ENCODE measurements at places on chromosomes 4 and X.

- DNase-seq = no peak
These were observed 248.5 kb downstream of the TENM3 start for GRCh38 chr4:182491719-182492118.

DNA sequence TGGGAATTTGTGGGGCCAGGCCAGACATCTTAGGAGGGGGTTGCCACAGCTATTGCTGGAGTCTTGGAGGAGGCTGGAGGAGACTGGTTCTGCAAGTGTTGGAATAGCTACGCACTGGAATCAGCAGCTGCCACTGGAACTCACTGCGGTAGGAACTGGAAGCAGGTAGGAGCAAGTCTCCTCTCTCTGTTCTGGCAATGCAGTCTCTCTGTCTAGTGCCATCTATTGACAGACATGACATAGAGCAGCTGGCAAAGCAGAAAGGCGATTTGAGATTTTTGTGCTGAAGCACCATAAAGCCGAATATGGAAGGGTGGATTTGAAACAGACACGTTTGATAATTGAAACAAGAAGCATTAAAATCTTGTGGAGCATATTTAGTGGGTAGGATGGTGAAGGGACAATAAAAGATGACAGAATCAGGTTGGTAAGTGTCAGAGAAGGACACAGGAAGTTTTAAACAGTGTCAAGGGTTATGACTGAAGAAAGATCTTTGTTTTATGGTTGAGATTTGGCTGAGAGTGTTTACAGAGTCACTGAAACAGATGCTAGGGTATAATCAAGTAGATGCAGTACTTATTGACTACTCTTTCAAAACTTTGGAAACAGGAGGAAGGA lies 23.5 kb upstream of the SYNPO2 start:
- peak; percentile 26 for DNase-seq

- no peak for DNase-seq
These were observed 113.5 kb upstream of the BEND4 start for GRCh38 chr4:42265782-42266602.

GRCh38 chr4:142705820-142706219 lies 140.3 kb downstream of the INPP4B start:
- DNase-seq = no peak

DNA sequence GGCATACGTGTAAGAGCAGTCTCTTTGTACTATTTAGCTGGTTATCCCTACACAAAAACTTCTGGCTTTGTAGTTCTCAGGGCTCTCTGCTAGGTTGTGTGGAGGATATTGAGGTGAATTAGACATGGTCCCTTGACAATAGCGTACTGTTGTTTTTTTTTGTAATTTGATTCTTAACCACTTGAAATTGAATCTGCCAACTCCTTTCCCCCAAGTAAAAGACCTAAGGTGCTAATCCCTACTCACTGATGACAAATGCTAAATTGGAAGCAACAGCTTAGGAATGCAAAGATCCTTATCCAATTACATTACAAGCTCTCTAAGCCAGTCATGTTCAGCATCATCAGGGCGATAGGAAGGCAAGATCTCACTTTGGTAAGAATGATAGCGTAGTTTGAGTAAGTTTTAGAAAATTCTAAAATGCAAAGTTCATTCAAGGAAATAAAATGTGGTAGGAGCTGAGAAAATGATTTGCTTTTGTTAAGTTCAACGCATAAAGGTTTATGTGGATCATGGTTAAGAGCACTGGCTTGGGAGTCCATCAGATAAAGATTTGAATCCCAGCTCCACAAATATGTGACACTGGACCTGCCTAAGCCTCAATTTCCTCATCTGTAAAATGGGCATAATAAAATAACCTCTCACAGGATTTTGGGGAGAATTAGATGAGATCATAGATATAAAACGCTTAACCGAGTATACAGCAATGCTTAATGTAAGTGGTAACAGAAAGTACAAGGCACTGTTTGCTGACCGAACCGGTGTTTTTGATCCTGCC lies 39.3 kb downstream of the DOCK11 start:
- no peak for DNase-seq

- no peak for DNase-seq
These were observed 84.1 kb upstream of the CT45A1 start for GRCh38 chrX:135629342-135629741.

DNA sequence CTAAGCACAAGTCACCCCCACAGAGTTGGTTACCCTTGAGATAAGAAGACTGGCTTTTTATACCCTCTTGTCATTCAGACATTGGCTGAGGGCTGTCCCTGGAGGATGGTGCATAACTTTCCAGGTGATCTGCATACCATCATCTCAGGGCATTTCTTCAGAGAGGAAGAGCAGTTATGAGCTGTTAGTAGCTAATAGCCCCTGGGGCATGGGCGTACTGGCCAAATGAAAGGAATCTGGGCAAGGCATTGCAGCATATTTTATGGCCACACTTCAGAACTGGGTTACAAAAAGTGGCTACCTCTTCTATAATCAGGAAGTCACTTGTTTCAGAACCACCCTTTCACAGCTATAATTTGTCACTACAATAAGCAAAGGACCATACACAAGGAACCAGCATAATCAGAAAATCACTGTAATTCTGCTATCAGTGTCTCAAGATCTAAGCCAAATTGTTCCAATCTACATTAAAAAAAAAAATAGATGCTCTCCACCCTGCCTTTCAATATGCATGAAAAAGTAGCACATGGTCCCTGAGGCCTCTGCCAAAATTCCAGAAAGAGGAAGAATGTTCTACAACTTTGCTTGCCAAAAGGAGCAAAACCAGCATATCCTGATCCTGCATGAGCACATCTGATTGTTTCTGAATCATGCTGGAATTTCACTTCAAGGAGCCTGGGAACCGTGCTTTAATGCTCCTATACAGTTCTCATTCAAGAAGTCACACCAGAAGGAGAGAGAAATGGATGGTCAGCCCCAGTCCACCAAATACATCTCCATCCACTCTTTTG lies 92.0 kb downstream of the TMEM144 start:
- no peak for DNase-seq

DNA sequence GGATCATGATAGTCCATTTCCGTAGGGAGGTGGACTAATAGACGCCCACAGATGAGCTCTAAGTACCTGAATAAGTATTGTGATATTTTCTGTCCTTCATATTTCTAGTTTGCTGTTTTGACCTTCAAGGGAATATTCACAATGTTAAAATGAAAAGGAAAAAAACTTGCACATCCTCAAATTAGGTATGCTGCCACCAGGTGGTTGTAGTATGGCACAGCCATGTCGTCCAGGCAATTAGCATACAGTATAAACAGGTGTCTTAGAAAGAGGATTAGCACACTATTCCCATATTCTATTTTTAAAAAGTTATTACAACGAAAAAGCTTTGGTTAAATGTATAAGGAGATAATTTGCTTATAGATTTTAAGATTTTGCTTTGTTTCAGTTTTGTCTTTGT lies 802.0 kb downstream of the RPA4 start:
- peak; percentile 11 for DNase-seq

DNA sequence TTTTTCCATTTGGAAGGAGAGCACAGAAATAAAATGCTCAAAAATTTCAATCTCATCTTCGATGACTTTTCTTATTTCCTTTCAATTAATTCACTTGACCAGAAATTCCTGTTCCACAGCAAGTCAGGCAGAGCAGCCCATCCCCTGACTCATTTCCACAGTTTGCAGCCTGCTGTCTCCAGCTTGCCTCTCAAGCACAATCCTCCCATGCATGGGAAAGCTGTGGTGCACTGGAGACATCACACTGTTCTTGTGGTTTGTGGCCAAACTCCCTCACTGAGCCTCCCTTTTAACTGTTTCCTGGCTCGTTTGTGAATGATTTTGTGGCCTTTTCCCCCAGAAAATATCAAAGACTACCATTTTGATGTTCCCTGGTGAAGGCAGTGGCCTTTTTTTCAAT lies 114.0 kb upstream of the ENPEP start:
- DNase-seq = no peak

DNA sequence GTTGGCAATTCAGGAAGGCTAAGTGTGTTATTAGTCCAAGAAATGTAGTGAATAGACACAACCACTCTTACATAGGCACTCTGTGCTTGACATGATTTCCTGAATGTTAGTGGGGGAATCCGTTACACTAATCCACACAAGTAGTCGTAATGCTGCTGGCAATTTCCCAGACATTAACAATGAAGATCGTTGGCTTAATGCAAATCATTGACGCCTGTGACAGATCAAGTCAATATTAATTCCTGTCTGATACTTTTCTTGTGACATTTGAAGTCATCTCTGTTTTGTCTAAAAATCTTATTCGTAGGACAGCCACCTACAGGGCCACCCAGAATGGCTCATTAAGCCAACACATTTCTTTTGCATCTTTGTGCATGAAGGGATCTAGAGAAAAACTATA lies 939.1 kb upstream of the FTHL17 start:
- no peak for DNase-seq

DNA sequence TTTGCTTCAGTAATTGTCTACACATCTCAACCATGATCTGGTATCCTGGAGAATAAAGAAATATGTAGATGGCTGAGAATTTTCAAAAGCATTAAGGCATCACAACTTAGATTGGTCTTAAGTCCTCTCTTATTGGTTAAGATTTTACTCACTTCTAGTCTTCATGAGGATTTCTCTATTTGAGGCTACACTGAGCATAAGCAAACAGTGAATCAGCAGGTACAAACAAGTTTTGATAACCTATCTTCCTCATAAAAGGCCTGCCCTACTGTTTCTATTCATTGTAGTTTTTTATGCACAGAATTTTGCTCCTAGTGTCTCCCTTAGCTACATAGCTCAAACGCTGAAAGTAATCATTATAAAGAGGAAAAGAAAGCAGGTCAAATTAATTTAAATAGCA lies 460.7 kb upstream of the RPS6KA3 start:
- DNase-seq = no peak

DNA sequence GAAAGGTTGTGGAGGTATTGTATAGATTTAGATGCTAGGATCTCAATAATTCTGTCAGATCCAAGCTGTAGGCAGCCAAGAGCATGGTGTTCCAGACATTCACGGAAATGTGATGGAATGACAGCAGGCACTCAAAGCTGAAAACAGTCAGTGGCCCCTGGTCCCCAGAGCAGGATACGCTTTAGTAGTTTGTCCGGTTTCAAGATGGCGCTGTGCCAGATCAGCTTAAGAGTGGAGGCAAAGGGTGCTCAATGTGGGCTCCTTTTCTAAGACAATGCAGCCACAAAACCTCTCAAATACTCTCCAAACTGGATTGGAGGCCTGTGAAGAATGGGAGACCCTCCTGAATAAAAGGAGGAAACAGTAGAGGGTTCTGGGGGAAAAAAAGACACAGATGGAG lies 291.2 kb upstream of the HS3ST1 start:
- no peak for DNase-seq

- DNase-seq = no peak
These were observed 193.3 kb downstream of the ANKRD50 start for GRCh38 chr4:124519196-124519595.

- no peak for DNase-seq
These were observed 63.9 kb downstream of the TRMT44 start for GRCh38 chr4:8504279-8505007.

DNA sequence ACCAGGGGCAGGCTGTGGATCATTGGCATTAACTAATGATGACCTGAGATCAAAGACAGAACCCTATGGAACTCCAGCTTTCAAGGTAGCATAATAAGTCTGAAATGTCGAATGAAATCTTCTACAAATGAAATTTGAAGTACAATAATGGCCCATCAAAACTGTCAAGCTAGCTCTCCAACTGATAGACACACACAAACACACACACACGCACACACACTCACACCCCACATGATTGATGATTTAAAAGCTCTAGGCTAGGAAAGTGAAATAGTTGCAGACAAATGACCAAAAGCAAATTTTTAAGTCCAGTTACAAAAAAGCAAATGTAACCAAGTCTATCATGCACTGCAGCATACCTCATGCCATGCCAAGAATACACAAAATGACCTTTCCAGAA lies 655.7 kb downstream of the C4orf33 start:
- DNase-seq = no peak

GRCh38 chr4:1010395-1011021 lies 918 bp upstream of the FGFRL1 start:
- DNase-seq = peak; percentile 63

- no peak for DNase-seq
These were observed 99.8 kb downstream of the MTMR1 start for GRCh38 chrX:150792949-150793527.

GRCh38 chrX:73126240-73126639 lies 46.9 kb upstream of the PABPC1L2A start:
- DNase-seq = no peak

Measured in K562 (cell line).